A549 treated with ZK216348 at 1 μM for 4 hours (cell line): ENCODE measurements at places on chromosomes 11 and 22. TPM values are rescaled to one million over a fixed set of nuclear protein-coding genes. Genes with fewer than 3 reads are reported as not detected.

The APOL3 gene
- total RNA-seq = 0.13 TPM in 1 of 5 replicates, not detected in the others

The FOLR1 gene
- total RNA-seq = not detected in 5 replicates

The SLC15A3 gene
- total RNA-seq = not detected in 5 replicates

The JAML gene
- not detected in 5 replicates for total RNA-seq

The UBQLN3 gene
- not detected in 5 replicates for total RNA-seq

The PDGFB gene
- total RNA-seq = 3.5 to 4.0 TPM (median 3.7 TPM) in 5 replicates

The KRTAP5-7 gene
- not detected in 5 replicates for total RNA-seq

The CFAP300 gene
- total RNA-seq = 5.2 to 7.4 TPM (median 6.2 TPM) in 5 replicates

The NXPE2 gene
- not detected in 5 replicates for total RNA-seq

The CHRNA10 gene
- 0.55 to 1.9 TPM (median 0.93 TPM) in 5 replicates for total RNA-seq

The PHETA2 gene
- not detected in 5 replicates for total RNA-seq

The MS4A6E gene
- total RNA-seq = not detected in 5 replicates

The APOC3 gene
- not detected in 5 replicates for total RNA-seq

The DEPDC7 gene
- 4.6 to 9.1 TPM (median 7.3 TPM) in 5 replicates for total RNA-seq

The RIBC2 gene
- 1.7 to 2.8 TPM (median 2.6 TPM) in 5 replicates for total RNA-seq

The OR5M8 gene
- not detected in 5 replicates for total RNA-seq

The OR8G1 gene
- total RNA-seq = not detected in 5 replicates

The DDIAS gene
- 13.1 to 18.1 TPM (median 14.7 TPM) in 5 replicates for total RNA-seq

The MPZL3 gene
- total RNA-seq = 0.28 to 0.49 TPM (median 0.42 TPM) in 5 replicates

The OLFML1 gene
- total RNA-seq = not detected in 5 replicates

The CLDN5 gene
- not detected in 5 replicates for total RNA-seq

The SEPTIN3 gene
- 0.83 to 1.5 TPM (median 1.3 TPM) in 5 replicates for total RNA-seq

The OTOG gene
- total RNA-seq = not detected in 5 replicates

The GLYAT gene
- total RNA-seq = not detected in 5 replicates

The CALCB gene
- 0.13 TPM in 1 of 5 replicates, not detected in the others for total RNA-seq

The GGTLC2 gene
- not detected in 5 replicates for total RNA-seq

The CEP126 gene
- 2.8 to 3.8 TPM (median 3.4 TPM) in 5 replicates for total RNA-seq

The INS gene
- not detected in 5 replicates for total RNA-seq

The TMEM126A gene
- total RNA-seq = 44.5 to 74.1 TPM (median 56.3 TPM) in 5 replicates

The TSKU gene
- 98.6 to 186 TPM (median 176 TPM) in 5 replicates for total RNA-seq

The PRPF19 gene
- 128 to 201 TPM (median 181 TPM) in 5 replicates for total RNA-seq

The DSCAML1 gene
- 0.14 to 0.66 TPM (median 0.27 TPM) in 5 replicates for total RNA-seq
